HT-29 (cell line): ENCODE measurements at places on chromosomes 4 and X. TPM values are rescaled to one million over a fixed set of nuclear protein-coding genes. Genes with fewer than 3 reads are reported as not detected.

Gene NXF2
- not detected in 2 replicates for total RNA-seq

GRCh38 chrX:26851981-26852380 is 611.2 kb downstream of the PPP4R3C start:
- DNase-seq = peak; percentile 8

Gene TEX13C
- not detected in 2 replicates for total RNA-seq

Gene CT47B1
- total RNA-seq = not detected in 2 replicates

- no peak for DNase-seq
Measured at GRCh38 chr4:51855751-51856150, 12.8 kb downstream of the DCUN1D4 start.

DNA sequence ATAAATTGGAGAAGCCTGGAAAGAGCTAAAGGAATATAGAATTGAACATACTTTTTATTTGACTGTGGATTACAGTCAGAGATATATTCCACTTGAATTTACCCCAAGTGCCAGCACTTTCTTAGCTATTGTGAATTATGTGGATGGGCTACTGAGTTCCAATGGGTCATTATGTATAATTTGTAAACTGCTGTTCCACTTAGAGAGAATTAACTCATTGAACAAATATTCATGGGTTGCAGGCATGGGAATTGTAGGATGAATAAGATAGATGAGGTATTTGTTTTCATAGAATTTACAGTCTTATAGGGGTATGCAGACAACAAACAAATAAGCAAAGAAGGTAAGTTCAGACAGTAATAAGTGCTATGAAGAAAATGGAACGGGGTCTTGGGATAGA is 195.7 kb downstream of the SHROOM3 start:
- DNase-seq = no peak

DNA sequence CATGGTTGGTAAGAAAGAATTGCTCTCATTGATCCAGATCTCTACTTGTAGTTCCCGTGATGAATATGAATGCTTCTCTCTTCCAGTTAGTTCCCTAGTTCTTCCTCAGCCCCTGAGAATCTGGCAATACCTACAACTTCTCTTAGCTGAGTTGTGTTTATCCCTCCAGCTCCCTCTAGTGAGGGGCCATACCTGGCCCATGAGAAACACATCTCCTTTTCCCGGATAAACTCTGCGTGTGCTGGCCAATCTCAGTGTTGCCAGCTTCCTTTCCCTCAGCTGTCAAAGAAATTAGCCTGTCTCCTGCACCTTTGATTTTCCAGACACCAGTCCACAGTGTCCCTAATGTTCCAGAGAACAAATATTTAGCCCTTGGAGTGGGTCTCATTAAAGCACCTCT is 5.7 kb downstream of the CBLL2 start:
- peak; percentile 19 for DNase-seq

Gene C4orf51
- total RNA-seq = not detected in 2 replicates

Gene PDLIM3
- not detected in 2 replicates for total RNA-seq

GRCh38 chr4:23839279-23839678 is 50.6 kb downstream of the PPARGC1A start:
- DNase-seq = no peak

GRCh38 chr4:3792813-3793212 is 26.6 kb downstream of the ADRA2C start:
- DNase-seq = peak; percentile 31
